ENCODE measurements at places on chromosomes 2 and 18.

DNA sequence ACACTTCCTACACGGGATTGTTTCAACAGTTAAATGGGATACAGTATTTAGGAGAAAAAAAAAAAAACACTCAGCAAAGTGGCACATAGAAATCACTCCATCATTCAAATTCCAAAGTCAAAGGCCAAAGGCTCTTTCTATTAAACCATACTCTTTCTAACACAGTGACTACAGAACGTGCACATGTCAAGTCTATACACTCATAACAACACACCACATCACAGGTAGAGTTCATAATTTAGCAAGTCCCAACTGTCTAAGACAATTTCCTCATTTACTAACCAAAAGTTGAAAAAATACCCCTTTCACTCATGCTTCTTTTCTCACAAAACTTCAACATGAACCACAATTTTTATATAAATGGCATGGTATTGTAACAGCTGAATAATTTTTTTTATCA is 70.8 kb downstream of the MBOAT2 start:
- DNase-seq = no peak

- DNase-seq = no peak
Measured at GRCh38 chr2:168624028-168624427, 168.0 kb downstream of the CERS6 start.

- DNase-seq = no peak
Measured at GRCh38 chr2:233528182-233528581, 38.4 kb downstream of the USP40 start.

DNA sequence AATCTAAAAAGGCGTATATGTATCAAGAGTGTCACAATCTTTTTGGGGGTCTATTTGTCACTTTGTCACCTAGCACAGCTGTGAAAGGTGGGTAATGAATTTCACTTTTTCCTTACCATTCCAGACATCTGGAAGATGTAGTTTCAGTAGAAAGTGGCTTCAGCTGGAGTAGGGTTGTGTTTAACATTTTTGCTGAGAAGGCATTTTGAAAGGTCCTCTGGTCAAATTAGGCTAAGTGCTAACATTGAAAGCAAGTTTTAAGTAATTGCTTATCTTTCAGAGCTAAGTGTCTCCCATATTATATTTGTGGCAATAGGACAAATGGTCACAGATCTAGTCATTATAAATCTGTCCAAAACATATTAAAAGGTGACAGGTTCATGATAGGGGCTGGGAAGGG is 542.1 kb upstream of the SPHKAP start:
- DNase-seq = no peak

- DNase-seq = no peak
Measured at GRCh38 chr18:40380686-40381439, 1574.2 kb upstream of the PIK3C3 start.

DNA sequence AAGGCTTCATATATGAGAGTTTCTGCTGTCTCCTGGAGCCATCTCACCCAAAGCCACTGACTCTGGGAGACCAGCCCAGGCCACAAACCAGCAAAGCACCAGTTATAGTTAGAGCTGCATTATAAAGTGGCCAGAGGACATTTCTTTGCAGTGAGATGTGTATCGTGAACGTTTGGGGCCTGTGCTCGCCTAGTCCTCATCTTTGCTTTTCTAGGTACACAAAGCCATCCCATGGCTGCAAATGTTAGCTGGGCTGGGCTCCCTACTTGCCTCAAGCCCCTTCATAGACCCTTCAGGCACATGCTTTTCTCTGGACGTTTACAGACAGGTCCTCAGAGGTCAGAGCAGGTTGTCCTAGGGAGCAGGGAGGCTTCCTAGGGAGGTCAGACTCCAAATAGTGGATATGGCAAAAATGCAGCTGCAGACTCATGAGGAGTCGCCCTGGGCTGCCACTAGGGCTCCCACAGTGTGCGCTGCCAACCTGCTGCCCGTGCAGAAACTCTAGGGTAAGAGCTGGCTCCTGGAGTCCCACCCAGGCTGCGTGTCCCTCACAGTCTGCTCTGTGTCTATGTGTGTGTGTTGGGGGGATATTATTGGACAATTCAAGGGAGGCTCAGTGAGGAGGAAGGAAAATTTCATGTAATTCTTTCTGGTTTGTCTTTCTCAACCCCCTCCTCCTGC is 141.0 kb downstream of the RPIA start:
- DNase-seq = no peak

- no peak for DNase-seq
Measured at GRCh38 chr18:50633992-50634391, 74.1 kb downstream of the MAPK4 start.

GRCh38 chr2:233058717-233059546 is 1.2 kb upstream of the INPP5D start:
- no peak for DNase-seq

DNA sequence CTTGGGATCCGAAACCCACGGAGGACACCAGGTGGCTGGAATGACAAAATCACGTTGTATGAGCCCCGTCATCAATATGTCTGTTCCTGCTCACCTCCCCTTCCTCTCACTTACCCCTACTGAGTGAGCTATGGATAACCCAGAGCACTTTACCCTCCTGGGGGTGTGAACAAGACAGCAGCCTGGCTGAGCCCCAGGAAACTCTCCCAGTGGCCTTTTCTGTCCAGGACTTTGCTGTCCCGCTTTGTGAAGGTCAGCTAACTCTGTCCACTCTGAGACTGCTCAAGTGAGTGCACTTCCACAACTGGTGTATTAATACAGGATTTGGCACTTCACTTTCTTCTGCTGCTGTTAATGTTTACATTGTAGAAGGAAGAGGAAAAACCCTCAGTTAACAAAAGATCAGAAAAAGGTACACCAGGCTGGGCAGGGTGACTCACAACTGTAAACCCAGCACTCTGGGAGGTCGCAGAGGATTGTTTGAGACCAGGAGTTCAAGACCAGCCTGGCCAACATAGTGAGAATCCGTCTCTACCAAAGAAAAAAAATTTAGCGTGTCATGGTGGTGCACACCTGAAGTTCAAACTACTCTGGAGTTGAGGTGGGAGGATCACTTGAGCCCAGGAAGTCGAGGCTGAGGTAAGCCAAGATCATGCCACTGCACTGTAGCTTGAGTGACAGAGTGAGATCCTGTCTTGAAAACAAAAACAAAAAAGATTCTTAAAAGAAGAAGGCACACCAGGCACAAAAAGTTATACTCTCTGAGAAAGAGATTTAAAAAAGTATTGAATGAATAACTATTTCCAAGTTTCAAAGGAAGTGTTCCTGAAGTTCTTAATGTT is 90.3 kb downstream of the CLHC1 start:
- DNase-seq = no peak

GRCh38 chr2:241666627-241667400 is 19.8 kb downstream of the DTYMK start:
- DNase-seq = no peak

- DNase-seq = no peak
Measured at GRCh38 chr2:224613543-224614286, 28.6 kb upstream of the CUL3 start.

GRCh38 chr2:74767618-74768017 is 66.3 kb upstream of the HK2 start:
- no peak for DNase-seq

DNA sequence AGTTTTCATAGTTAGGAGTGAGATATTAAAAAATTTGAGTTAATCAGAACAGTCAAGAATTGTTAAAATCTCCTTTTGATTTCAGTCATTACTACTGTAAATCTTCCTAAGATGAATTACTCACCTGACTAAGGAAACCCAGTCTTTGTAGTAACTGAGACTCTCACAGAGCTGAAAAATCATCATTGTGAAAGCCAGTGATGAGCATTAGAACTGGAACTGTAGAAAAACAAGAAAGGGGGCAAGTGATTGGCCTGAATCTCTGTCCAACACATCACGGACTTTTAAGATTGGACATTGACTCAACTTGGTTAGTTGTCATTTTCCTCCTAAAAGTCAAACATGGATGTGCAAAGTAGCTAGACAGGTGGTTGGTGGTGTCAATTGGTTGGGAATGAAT is 21.9 kb downstream of the SETBP1 start:
- DNase-seq = no peak

DNA sequence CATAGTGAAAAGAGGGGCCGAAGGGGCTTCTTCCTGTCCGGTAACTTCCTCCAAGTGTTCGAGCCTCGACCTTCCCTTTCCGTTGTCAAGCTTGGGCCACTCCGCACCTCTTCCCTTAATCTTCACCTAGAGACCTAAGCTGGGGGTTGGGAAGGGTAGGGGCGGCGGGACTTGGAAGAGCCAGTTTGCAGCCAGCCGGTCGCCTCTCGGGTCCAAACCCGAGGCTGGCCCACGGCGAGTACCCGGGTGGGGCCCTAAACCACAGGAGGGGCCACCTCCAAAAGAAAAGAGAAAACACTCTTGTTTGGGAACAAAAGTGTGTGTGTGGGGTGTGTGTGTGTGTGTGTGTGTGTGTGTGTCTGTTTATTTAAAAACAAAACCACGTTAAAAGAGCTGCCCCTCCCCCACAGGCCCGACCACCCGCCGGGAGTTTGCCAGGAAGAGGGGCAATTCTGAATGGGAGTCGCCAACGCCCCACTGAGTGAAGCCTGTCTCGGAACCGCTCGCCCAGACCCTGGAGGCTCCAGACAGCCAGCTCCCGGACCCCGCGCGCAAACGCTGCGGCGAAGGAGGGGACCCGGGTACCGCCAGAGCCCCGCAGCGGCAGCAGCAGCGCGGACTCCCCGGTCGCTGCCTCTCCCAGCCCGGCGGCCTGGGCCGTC is 488 bp upstream of the RHOB start:
- DNase-seq = no peak

GRCh38 chr2:231648579-231649174 is 56.0 kb downstream of the TEX44 start:
- peak; percentile 30 for DNase-seq

GRCh38 chr2:163953390-163953907 is 217.6 kb upstream of the FIGN start:
- no peak for DNase-seq

- DNase-seq = no peak
Measured at GRCh38 chr2:43332653-43333052, 106.2 kb upstream of the ZFP36L2 start.

- DNase-seq = no peak
Measured at GRCh38 chr18:31487246-31488015, 10.5 kb upstream of the DSG2 start.

DNA sequence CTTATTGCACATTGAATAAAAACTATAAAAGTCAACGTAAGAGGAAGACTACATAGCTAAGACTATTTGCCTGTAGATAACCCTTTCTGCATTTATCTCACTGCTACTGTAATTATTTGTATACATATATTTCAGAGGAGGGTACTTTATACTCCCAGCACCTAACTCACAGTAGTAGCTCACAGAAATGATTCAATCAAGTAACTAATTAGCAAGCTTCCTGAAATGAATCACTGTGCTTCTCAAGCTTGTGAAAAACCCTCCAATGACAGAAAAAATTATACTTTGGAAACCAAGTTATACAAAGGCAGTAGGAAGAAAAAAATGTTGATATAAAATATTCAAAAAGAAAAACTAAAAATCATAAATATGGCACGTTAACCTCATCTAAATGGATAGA is 124.9 kb downstream of the NBAS start:
- no peak for DNase-seq

- DNase-seq = no peak
Measured at GRCh38 chr2:1655461-1655860, 88.9 kb downstream of the PXDN start.

GRCh38 chr18:48868468-48869466 is 82.0 kb downstream of the SMAD7 start:
- no peak for DNase-seq

GRCh38 chr18:35060122-35060815 is 19.1 kb downstream of the MAPRE2 start:
- no peak for DNase-seq

- DNase-seq = peak; percentile 26
Measured at GRCh38 chr2:53021292-53021691, 746.3 kb upstream of the CHAC2 start.

GRCh38 chr2:24461685-24462084 is 29.4 kb upstream of the NCOA1 start:
- DNase-seq = no peak

DNA sequence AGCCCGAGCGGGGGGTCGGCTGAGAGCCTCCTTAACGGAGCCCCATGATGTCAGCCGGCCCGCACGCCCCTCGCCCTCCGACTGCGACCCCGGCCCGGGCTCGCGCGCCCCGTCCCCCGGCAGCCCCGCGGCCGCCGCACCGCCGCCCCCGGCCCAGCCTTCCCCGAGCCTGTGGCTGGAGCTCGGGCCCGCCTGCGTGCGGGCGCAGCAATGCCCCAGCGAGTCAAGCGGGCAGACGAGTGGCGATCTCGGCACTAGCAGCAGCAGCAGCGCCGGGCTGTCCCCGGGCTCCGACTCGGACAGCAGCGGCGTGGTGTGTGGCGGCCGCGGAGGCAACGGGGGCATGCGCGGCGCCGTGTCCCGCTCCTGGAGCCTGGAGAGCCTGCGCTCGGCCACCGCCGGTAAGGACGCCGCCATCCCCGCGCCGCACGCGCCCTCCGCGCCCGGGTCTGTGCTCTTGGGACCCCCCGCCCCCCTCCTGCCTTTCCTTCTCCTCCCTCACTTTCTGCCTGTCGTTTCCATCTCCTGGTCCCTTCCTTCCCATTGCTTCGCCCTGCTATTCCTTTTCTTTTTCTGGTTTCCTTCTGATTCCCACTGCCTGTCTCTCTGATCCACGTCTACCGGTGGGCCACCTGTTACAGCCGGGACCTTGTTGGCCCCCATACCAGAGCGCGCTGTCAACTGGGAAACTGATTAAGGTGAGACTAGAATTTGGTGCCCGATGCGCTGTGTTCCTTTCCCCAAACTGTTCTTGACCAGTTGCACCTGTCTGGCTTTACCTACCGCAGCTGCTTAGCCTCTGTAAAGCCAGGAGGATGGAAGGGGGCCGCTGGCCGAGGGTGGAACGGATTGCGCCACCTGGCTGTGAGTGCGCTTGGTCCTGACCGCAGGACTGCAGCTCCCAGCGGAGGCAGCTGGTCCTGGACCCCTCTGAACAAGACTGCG is 127.4 kb downstream of the ARHGEF4 start:
- DNase-seq = no peak

DNA sequence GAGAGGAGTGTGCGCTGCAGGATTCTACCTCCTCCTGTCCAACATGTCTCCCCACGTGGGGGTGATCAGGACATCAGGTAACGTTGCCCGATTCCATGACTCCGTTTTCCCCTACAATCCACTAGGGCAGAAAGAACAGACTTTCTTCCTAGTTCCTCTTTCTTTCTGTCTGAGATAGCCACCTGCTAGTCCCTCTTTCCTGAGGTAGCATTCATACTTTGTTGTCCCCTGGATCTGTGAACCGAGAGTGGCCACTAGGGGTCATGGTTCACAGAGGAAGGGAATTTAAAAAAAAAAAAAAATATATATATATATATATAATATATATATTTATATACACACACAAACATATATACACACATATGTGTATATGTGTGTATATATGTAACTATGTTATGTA is 210.0 kb upstream of the ZNF521 start:
- DNase-seq = no peak

GRCh38 chr2:43038696-43039094 is 187.7 kb downstream of the ZFP36L2 start:
- no peak for DNase-seq

- no peak for DNase-seq
Measured at GRCh38 chr2:113342650-113343049, 63.9 kb upstream of the PAX8 start.

GRCh38 chr18:10085876-10086275 is 172.1 kb downstream of the VAPA start:
- DNase-seq = no peak
